ENCODE measurements at places on chromosomes 13 and 19.

DNA sequence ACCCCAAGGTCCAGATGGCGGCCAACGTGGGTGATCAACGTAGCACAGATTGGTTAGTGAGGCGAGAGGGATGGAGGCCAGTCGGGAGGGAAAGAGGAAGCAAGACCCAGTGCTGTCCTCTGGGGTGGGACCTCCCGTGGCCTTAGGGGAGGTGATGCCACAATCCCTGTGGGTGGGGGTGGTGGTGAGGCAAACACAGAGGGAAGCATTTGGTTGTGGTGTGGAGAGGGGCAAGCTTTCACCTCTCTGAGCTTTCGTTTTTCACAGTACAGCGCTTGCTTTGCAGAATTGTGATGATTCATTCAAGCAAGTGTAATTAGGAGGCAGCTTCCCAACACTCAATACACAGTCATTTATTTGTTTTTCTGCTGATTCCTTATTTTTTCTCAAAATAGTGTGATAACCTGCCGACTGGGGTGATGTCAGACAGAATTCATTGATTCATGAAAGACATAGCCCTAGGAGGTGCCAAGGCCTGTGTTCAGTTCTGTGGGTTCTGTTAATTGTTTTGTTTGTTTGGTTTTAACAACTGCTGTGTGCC lies 2.4 kb downstream of the LENG8 start:
- no peak for DNase-seq

- DNase-seq = peak; percentile 7
Measured at GRCh38 chr13:43939086-43939485, 59.4 kb downstream of the LACC1 start.

GRCh38 chr19:47421844-47422395 lies 2.6 kb upstream of the MEIS3 start:
- DNase-seq = peak; percentile 76

- DNase-seq = no peak
Measured at GRCh38 chr13:36355632-36356031, 9.4 kb upstream of the SPART start.

DNA sequence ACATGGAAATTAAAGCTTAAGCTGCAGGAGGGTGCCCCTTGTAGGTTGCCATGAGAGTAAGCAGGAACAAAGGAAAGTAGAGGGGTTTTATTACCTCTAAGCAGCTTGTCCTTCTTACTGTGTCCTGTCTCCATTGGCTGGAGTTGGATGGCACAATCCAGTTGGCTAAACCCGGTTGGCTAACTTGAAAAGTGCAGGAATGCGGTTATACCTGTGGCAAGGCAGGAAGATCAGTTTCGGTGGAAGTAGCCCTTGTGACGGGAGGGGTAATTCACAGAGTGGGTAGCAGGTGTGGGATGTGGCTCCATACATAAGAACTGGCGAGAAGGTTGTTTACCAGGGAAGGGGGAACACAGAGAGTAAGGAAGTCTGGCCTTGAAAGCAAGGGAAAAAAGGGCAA lies 3.2 kb downstream of the ZNF726 start:
- DNase-seq = no peak

GRCh38 chr19:1896508-1896907 lies 8.7 kb upstream of the ADAT3 start:
- no peak for DNase-seq

DNA sequence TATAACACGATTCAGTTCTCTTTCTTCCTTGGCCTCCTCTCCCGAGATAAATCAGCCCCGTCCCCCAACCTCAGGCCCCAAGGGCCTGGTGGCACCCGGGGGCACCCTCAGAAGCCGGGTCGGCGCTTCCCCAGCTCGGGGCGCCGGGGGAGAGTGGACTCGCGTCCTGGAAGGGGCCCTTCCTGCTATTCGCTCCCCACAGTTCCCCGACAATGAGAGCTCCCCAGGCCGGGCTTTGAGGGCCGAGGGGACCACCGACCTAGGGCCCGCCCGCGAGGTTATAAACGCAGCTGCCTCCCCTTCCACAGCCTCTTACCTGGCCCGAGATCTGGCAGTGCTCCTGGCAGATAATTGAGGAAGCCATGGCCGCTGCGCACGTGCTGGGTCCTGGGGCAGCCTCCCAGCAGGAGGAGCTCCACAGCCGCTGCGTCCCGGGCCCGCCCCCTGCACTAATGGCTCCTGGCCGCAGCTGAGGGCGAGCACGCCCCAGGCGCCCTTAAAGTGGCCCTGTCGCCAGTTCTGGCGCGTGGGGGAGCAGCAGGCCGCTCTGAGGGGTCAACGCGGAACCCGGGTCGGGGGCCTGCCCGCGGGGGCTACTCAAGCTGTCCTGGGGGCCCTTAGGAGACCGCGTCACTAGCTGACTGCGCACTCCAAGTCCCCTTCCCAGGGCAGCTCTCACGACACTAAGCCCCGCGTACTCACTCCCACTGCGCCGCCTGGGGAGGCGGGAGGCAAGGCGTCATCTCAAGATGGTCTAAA lies at the start of gene SOHLH2:
Gene SOHLH2 (minus strand): TSS at position 394 of the 759 bp plus-strand sequence. CDS start 30 bp downstream, at position 364.
- DNase-seq = no peak

GRCh38 chr19:6535558-6536137 lies 4.8 kb downstream of the TNFSF9 start:
- DNase-seq = no peak

- DNase-seq = no peak
Measured at GRCh38 chr19:46974181-46974580, 45.5 kb upstream of the NPAS1 start.

Data from retina (tissue), 1 donor.